ENCODE measurements at places on chromosomes 1 and 21.

GRCh38 chr21:46157396-46157986, 2.1 kb upstream of the FTCD start:
- no peak for DNase-seq

GRCh38 chr1:151838222-151839081, 1.2 kb downstream of the C2CD4D start:
- DNase-seq = no peak

DNA sequence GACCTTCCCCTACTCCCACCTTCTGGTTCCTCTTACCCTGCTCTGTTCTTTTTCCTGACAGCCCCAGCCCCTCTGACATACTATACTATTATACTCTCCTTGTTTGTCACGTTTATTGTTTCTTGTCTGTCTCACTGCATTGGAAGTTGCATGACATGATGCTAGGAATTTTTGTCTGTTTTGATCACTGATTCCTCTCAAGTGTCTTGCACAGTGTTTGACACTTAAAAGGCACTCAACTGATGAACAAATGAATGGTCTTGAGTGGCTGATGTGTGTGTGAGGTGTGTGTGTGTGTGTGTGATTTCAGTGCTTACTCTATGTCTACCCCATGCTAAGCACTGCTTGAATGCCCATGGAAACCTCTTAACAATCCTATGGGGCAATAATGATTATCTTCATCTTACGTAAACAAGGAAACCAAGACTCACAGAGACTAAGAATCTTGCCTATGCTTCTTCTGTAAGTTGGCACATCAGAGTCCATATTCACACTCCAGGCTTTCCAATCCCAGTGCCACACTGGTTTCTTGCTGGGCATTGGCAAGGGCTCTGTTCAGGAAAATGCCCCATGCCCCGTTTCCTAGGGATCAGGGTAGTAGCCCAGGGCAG, 59.7 kb downstream of the ATP1A1 start:
- DNase-seq = no peak

DNA sequence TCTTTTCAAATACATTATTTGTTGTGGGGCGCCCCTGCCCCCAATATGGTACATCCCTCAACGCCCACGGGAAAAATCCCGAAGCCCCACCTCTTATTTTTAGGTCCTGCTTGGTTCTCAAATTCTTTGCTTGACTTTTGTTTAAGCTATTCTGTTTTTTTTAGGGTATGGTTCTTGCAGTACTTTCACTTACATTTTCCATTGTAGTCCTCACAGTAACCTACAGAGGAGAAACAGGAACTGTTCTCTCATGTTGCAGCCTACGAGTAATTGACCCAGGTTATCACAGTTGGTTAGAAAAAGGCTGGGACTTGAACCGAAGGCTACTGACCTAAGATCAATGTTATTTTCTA, 697 bp upstream of the C21orf91 start:
- no peak for DNase-seq

GRCh38 chr1:36857754-36858153, 176.6 kb downstream of the GRIK3 start:
- no peak for DNase-seq

DNA sequence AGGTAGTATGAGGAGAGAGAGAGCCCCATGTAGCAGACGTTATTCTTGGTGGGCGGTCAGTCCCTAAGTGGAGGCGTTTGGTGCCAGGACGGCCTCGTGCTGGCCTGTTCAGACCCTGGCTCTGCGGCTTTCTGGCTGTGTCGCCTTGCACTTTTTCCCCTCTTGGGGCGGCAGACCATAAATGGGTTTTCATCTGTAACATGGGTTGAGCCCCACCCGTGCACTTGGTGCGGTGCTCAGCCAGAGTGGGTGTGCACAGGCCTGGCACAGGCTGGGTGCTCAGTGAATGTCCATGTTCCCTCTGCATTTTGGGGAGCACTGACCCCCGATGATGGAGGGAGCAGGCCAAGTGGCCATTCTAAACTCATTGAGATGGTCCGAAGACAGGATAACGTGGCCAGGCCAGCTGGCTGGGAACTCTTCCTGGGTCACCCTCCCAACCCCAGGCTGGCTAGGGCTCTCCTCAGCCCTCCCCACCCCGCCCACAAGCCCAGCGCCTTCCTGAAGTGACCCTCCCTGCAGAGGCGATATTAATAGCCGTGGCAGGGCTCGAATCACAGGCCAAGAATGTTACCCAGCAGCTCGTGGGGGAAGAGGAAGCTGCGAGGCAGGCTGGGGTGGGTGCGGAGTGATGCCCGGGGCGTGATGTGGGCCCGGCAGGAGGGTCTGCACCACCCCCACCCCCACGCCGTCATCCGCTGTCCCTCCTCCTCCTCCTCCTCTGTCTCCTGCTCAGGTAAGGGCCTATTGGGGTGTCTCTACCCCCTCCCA, 78.5 kb downstream of the ARHGEF10L start:
- DNase-seq = no peak

DNA sequence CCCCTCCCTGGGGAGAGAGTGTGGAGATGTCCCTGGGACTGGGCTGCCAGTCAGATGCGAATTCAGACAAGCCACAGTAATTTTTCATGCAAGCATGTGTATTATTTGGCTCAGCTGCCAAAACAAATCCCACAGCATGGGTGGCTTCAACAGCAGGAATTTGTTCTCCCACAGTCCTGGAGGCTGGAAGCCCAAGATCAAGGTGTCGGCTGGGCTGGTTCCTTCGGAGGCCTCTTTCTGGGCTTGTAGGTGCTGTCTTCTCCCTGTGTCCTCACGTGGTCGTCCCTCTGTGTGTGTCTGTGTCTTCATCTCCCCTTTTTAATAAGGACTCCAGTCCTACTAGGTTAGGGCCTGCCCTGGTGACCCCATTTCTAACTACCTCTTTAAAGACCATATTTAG, 91.9 kb upstream of the ACTRT2 start:
- DNase-seq = no peak

GRCh38 chr1:186188736-186189135, 186.3 kb downstream of the TPR start:
- DNase-seq = no peak

DNA sequence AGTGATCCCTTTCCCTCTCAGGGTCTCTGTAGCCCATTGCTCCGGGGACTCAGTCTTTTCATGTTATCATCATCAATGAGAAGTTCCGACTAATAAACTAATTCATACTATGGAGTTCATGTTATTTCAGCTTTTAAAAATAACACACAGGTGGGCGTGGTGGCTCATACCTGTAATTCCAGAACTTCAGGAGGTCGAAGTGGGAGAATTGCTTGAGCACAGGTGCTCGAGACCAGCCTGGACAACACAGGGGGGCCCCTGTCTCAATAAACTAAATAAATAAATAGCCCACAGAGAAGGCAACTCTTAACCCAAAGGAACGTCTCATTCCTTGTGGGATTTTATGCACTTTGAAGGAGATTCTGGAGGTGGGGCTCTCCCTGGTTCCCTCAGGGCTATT, 14.5 kb downstream of the MYBPH start:
- no peak for DNase-seq

GRCh38 chr1:56838759-56839158, 15.8 kb upstream of the C8A start:
- no peak for DNase-seq

DNA sequence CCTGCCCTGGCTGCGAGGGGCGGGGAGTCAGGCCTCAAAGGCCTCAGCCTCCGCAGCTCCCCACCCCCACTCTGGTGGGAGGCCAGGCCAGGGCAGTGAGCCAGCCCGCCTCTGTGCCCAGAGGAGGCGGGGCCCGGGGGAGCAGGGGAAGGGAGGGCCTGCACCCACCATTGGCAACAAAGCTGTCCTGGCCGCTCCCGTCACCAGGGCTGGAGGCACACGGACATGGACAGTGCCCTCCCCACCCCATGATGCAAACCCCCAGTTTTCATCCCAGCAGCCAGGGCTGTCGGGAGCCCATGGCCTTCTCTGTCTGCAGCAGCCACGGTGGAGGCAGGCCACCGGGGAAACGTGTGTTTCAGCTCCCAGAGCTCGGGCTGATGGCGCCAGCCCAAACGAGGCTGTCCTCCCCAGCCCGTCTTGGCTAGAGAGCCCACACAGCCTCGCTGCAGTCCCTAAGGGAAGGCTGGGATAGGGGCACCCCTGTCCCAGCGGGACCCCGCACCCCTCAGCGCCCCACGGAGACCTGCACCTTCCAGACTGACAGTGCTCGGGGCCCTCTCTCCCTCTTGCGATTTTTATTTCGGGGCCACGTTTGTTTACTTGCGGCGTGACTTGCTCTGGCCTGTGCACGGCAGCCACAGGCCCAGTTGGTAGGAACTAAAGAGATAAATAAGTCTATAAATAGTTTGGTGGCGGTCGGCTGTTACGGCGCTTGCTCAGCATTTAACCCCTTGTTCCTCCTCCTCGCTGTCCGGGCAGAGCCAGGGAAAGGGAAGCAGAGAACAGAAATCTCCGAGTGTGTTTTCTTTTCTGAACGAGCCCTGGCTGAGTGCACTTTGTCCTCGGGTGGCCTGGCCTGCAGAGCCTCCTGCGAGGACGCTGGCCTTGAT, 101.8 kb downstream of the PRDM16 start:
- no peak for DNase-seq

- no peak for DNase-seq
Observed at GRCh38 chr1:75953461-75953860, 21.3 kb upstream of the ASB17 start.

- no peak for DNase-seq
Observed at GRCh38 chr1:178064191-178064821, 29.6 kb upstream of the RASAL2 start.

- DNase-seq = no peak
Observed at GRCh38 chr1:111672331-111672730, 52.7 kb downstream of the RAP1A start.

GRCh38 chr1:182688436-182689205, 4.2 kb upstream of the RGS8 start:
- no peak for DNase-seq

DNA sequence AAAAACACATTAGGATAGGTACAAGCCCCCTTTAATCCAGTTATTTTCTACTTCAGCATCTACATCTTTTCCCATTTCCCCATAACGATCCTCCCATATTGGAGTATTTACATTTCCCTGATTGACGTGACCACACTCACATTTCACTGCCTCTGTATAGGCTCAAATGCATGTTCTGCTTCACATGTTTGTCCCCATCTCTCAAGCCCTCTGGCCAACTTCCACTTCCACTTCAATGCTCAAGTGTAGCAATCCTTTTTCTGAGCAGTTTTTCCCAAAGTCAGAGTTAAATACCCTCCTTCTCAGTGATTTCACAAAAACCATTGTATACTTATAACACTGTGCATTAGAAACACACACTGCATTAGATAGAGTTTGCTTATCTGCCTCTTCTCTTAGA, 61.8 kb upstream of the TTLL7 start:
- no peak for DNase-seq

GRCh38 chr1:168134642-168135041, 2.1 kb downstream of the GPR161 start:
- DNase-seq = no peak

DNA sequence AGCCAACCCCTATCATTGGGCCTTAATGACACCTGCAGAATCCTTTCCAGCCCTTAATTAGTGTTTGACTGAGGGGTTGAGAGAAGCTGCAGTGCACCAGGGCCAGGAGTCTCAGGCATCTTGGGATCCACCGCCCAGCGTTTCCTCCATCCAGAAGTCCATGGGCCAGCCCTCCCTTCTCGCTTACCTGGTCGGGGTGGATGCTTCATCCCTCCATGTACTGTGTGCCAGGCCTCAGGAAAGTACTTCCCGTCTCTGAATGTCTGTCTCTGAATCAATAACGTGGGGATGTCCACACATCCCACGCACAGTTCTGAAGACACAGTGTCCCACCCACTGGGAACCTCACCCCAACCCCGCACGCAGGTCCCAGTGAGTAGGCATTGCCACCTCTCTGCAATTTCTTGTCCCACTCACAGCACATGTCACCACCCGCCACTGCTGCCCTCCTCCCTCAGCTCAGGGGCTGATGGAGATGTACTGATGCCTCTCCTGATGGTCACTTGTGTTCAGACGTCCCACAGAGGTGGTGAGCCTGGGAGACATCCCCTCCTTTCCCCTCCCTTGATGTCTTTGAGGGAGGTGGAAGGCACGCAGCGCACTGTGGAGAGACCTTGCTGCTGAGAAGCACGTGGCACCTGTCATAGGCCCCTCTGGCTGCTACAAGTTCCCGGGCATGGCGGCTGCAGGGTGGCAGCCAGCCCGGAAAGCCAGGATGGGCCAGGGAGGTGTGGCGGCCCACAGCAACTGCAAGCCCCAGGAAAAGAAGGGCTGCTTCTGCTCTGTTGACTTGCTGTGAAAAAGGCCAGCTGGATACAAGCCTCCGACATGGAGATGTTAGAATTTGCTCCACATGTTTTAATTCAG, 29.4 kb upstream of the PRSS38 start:
- no peak for DNase-seq

- DNase-seq = no peak
Observed at GRCh38 chr1:41695118-41695745, 210.7 kb upstream of the EDN2 start.

DNA sequence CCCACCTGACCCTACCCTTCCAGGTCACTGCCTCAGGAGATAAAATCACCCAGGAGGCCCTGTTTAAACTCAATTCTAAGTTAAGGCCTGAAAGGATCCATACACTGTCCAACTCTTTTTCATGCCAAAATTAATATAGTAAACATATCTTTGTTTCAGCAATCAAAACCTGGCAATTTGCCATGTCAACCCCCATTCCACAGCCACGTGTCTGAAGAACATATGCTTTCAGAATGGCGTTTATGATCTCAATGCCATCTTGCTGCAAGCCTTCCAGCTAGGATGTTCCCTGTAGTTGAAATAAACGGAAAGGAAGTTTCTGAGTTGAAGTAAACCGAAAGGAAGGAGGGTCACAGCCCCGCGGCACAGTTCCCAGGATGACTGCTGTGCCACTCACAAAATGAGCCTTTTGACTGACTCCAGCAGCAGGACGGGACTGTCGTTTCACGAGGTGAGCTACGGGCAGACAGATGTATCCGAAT, 472.0 kb downstream of the SMYD3 start:
- no peak for DNase-seq

DNA sequence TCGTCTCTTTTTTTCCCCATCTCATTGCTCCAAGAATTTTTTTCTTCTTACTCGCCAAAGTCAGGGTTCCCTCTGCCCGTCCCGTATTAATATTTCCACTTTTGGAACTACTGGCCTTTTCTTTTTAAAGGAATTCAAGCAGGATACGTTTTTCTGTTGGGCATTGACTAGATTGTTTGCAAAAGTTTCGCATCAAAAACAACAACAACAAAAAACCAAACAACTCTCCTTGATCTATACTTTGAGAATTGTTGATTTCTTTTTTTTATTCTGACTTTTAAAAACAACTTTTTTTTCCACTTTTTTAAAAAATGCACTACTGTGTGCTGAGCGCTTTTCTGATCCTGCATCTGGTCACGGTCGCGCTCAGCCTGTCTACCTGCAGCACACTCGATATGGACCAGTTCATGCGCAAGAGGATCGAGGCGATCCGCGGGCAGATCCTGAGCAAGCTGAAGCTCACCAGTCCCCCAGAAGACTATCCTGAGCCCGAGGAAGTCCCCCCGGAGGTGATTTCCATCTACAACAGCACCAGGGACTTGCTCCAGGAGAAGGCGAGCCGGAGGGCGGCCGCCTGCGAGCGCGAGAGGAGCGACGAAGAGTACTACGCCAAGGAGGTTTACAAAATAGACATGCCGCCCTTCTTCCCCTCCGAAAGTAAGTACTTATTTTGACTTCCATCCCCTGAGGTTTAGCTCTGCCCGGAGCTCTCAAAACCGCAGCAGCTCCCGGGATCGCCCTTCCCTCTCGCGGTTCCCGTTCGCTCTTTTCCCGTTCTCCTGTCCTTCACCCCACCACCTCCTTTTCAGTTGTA, 1.5 kb downstream of the TGFB2 start:
- DNase-seq = no peak

- no peak for DNase-seq
Observed at GRCh38 chr1:45443580-45444446, 47.1 kb downstream of the TESK2 start.

GRCh38 chr1:159338018-159338417, 35.9 kb downstream of the FCER1A start:
- no peak for DNase-seq

GRCh38 chr1:167249702-167250101, 29.0 kb downstream of the POU2F1 start:
- DNase-seq = no peak

Measured in GOT3 (cell line).